ENCODE measurements at places on chromosomes 12 and 14.

DNA sequence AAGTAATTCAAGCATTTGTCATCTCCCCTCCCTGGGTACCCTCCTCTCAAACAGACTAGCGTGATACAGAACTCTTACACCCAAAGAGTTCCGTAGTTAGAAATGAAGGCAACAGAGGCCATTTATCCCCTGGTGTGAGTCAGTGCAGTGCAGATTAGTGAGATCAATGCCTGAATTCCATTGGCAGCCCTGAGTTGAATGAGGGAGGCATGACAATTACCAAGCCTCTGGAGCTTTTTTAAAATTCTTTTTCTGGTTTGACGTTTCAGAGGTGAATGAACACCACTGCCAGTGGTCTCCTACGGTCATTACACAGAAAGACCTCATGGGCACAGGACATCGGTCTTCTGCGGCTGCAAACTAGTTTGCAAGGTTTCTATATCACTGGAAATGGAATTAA is 94.4 kb downstream of the PRIMA1 start:
- no peak for DNase-seq

DNA sequence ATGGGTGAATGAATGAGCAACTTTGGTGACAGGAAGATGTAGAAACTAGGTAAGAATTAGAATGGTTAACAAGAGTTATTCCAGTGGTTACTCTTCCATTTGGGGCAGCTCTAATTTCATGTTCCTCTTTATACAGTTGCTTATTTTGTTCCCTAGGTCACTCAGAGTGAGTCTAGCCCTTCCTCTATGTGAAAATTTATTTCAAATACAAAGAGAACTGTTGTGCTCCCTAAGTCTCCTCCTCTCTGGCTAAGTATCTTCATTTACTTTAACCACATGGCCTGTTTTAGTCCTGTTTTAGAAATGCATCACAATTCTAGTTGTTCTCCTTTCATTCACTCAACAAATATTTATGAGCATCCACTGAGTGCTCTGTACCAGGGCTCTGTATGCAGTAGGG is 51.1 kb upstream of the HIF1A start:
- no peak for DNase-seq

DNA sequence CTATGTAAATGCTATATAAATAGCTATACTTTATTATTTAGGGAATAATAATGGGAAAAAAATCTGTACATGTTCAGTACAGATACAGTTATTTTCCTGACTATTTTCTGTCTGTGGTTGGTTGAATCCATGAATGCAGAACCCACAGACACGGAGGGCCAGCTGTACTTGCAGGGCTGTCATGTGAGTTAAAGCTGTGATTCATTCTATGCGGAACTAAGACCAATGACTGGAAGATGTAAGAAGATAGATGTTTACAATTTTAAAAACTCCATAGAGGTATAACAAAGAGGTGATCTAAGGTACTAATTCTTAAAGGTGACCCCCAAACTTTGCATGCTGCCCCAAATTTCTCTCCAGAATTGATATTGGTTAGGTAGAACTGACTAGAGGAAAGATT is 14.6 kb downstream of the PCNX4 start:
- no peak for DNase-seq

- no peak for DNase-seq
These were observed 21.3 kb downstream of the HCAR2 start for GRCh38 chr12:122681814-122682213.

DNA sequence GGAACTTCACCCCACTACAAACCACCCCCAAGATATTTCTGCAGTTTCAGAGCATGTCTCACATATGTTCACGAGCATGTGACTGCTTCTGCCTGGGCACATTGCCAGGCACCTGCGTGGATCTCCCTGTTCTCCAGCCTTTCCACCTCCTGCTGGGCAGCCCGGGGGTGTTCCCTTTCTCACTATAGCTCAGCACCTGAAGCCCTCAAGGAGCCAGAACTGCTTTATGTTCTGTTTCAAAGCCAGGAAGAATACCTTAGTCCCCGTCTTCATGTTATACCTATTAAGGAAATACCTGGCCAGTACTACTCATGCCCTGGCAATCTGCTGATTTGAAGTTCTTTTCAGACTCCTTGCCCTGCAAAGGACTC is 4.2 kb upstream of the FGF6 start:
- DNase-seq, result no peak

GRCh38 chr12:90896164-90896563 is 58.8 kb downstream of the CCER1 start:
- no peak for DNase-seq

- DNase-seq, result no peak
These were observed 644.0 kb downstream of the DIO2 start for GRCh38 chr14:79567306-79567705.

GRCh38 chr12:16121953-16122352 is 155.5 kb downstream of the SLC15A5 start:
- no peak for DNase-seq

DNA sequence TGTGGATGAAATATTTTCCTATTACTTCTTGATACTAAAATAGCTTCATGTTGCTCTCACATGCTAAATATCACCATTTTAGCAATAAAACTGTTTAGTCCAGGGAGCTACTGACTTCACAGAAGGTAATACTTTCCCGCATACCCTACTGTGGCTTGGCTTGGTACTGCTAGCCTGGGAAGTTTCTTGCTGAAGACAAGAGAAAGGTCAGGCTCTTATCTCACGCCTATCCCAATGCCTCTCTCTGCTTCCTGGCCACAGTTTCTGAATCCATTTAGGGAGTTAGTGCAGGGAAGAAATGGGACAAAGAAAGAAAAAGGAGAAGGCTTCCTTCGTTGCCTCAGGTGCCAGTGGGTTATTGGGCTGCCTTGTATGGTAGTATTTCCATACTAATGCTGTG is 228.3 kb downstream of the MDGA2 start:
- DNase-seq, result no peak

GRCh38 chr12:32895688-32896431 is 717 bp downstream of the PKP2 start:
- DNase-seq, result no peak

- no peak for DNase-seq
These were observed 3.8 kb downstream of the EEF1AKMT3 start for GRCh38 chr12:57776247-57776587.

DNA sequence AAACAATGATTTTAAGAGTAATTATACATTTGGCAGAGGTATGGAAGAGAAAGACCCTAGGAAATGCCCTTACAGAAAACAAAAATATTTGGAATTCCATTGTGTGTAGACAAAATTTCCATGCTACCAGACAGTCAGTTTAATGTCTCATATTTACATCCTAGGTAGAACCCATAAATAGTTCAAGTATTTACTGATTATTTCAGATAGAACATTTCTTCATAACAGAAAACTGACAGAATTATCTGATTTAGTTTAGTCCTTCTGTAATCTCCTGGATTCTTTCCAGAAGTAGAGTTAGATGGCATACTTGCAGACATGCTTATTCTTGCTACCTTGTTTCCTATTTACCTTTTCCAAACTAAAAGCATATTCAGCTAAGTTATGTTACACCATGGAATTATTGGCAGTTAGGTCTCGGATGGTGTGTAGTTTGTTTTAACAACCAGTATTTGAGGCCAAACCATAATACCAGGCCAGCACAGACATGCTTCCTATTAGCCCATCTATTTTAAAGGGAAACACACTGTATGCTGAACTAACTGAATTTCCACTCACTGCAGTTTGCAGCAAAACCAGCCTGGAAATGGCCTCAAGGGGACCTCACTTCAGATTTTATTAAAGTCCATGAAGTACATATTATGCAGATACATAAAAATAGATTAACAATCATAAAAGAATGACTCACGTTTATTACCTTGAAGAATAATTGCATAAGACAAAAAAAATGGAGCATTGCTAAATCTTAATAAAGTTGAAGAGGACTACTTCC is 126.6 kb upstream of the LRIG3 start:
- no peak for DNase-seq

Measured in CD4-positive, alpha-beta T cell treated with Interleukin-1 beta for 1 hour (primary cell).